NCI-H2171 treated with DMSO at 0.1 percent for 48 hours (cell line): ENCODE measurements at places on chromosomes 1 and 21.

GRCh38 chr1:19458815-19459417 lies 26.4 kb downstream of the CAPZB start:
- DNase-seq = no peak

DNA sequence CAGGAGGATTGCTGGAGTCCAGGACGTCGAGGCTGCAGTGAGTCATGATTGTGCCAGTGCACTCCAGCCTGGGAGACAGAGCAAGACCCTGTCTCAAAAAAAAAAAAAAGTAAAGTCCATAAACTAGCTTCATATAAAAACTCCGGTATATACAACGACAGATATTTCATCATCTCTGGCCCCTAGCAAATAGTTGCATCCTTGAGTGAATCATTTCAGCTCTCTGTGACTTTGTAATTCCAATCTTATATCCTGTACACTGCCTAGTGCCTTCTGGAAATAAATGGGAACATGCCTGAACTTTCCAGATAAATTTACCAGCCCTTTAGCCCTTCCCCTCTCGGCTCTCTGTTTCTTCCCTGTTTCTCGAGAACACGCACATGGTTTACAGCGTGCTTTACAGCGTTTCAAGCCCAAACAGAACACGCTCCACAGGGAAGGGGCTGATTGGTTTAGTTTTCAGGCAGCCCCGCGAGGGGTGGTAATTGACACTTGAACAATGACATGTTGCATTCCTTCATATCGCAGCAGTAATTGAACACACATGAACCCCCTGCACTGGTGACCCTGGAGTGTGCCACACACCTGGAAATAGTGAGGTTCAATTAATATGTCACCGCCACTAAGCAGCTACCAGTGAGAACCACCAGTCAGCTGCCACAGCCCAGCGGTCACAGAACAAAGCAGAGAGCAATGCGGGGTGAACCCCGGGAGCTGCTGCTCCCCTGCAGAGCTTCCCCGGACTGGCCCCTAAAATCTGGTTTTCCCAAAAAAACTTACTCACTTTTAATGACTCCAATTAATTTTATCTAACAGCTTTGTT lies 35.7 kb upstream of the SIM2 start:
- no peak for DNase-seq

DNA sequence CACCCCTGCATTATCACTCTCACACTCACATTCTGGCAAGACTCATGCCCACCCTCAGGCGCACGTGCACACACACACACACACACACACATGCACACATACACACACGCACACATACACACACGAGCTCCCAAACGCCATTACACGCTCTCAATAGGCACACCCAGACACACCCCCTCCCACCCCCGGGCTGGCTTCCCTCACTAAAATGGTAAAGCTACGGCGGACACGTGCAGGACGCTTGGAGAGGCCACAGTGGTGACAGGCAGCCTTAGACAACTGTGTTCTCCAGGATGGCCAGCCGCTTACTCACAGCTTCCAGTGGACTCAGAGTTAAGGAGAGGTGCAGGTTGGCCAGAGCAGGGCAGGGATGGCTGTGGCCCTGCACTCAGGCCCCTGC lies 10.1 kb downstream of the MATN1 start:
- DNase-seq = no peak

- DNase-seq = peak; percentile 38
Observed at GRCh38 chr1:113058941-113059706, 13.9 kb upstream of the LRIG2 start.

GRCh38 chr1:153587314-153587713 lies 21.7 kb upstream of the S100A2 start:
- DNase-seq = no peak

DNA sequence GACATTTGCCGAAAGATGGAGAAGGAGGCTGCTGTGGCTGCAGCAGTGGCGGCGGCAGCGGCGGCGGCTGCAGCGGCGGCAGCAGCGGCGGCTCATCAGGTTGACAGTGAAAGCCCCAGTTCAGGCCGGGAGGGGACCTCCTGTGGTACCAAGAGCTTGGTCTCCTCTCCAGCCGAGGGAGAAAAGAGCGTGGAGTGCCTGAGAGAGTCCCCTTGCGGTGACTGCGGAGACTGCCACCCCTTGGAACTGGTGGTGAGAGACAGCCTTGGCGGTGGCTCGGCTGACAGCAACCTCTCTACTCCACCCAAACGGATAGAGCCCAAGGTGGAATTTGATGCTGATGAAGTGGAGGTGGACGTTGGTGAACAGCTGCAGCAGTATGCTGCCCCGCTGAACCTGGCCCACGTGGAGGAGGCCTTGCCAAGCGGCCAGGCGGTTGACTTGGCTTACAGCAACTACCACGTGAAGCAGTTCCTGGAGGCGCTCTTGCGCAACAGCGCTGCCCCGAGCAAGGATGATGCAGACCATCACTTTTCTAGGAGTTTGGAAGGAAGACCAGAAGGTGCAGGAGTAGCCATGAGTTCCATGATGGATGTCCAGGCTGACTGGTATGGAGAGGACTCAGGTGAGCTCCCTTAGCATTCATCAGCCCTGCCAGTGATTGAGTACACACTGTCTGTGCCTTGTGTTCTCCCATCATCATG lies 6.3 kb downstream of the ZBTB8B start:
- no peak for DNase-seq

- DNase-seq = peak; percentile 6
Observed at GRCh38 chr1:4655674-4656532, 1.5 kb downstream of the AJAP1 start.

GRCh38 chr1:168714012-168714411 lies 15.0 kb downstream of the DPT start:
- DNase-seq = no peak

GRCh38 chr1:63063367-63063766 lies 259.0 kb upstream of the FOXD3 start:
- DNase-seq = no peak

- DNase-seq = no peak
Observed at GRCh38 chr1:159737238-159737916, 23.0 kb upstream of the CRP start.

- no peak for DNase-seq
Observed at GRCh38 chr1:67724928-67725560, 40.0 kb downstream of the GADD45A start.

GRCh38 chr1:217617126-217617525 lies 13.8 kb downstream of the GPATCH2 start:
- no peak for DNase-seq
